Esophagus squamous epithelium (tissue), 5 donors: ENCODE measurements at places on chromosomes 7 and 10.

GRCh38 chr10:115118346-115118745 is 25.2 kb downstream of the ATRNL1 start:
- DNase-seq: no peak

DNA sequence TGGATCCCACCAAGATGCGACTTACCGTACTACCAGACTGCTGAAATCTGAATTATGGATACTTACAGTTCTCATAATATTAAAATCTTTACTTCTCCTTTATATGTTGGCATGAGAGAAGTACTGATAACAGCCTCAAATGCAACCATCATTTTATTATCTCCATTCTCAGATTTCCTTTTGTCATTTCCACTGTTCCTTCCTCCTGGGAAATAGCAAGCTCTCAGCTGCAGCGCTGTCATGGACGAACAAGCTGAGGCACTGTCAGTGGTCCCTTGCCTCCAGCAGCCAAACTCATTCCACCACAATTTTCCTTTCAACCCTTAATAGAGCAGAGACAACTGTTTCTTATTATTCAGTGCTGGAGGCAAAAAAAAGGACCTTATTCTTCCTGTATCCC is 478.4 kb downstream of the ARL4A start:
- DNase-seq: no peak

DNA sequence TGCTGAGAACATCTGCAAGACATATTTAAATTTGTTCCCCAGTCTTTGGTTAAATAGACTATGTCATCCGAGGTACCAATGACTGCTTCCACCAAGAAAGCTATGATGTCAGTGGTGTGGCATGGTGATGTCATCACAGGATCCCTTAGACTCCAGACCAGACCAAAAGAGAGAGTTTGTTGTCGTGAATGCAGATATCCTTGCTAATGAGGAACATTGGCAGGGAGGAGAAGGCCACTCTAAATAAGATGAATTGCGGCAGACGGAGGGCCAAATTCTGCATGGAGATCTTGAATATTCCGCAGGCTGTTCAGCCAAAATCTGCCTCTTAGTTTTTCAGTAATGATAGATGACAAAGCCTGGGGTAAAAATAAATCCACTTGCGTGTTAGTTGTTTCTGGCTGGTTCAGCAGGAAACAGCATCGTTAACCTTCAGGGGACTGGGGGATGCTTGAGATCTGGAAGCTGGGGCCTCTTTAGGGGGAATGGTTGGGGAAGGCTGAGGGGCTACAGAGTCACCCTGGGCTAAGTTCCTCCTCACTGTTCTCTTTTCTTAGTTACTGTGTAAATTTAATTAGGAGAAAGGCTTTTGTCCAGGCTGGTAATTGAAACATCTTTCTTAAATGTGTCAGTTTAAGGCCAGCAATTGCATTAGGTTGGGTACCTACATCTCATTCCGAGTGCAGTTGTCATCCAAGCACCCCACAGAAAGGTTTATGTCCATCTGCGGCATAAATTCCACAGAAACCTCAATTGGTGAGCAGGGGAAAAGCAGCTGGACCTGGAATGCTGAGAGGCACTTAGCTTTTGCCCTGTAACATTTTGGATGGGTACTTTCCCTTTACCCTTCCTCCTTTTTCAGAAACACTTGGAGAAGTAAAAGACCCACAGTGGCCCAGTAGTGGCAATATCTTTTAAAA is 11.6 kb upstream of the CAMK1D start:
- no peak for DNase-seq

DNA sequence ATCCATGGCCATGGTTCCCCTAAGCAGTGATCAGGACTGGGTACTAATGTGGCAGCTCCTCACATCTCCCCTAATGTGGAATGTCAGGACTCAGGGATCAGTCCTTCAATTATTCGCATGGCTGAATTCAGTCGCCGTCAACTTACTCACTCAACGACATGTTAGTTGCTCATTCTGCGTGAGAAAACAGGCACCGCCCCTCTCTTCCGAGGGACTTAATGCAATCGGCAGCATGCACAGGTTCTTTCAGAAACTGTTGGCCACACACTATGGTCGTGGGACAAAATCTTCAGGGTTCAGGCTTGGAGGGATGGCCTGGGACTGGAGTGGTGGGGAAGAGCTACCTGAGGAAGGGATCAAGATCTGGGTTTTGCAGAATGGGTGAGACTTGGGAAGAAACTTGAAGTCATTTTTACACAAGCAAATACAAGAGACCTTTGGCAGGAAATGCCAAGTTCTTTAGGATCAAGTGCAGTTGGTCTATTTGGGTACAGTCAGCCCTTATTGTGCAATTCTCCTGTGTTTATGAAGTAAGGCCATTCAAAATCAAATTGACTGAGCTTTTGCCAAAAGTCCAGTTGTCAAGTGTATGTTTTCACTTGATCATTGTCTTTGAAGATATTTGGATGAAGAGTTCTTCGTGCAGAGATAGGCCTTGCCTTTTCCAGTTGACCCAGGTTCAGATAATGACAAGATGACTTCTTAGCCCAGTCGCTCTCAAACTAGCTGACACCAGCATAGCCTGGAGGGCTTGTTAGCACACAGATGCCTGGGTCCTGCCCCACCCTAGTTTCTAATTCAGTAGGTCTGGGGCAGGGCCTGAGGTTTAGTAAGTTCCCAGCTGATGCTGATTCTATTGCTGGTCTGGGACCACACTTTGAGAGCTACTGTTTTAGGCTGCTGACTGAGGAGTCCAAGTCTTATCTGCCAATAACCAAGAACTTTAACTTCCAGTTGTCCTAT is 48.5 kb downstream of the LRRC18 start:
- no peak for DNase-seq

- no peak for DNase-seq
Measured at GRCh38 chr7:22726907-22727713, at the start of gene IL6. Gene IL6, plus strand, starts transcription at chr7:22727200. Its CDS starts 63 bp downstream, at chr7:22727263.

- DNase-seq: no peak
Measured at GRCh38 chr7:70432567-70433001, 699.4 kb upstream of the GALNT17 start.

DNA sequence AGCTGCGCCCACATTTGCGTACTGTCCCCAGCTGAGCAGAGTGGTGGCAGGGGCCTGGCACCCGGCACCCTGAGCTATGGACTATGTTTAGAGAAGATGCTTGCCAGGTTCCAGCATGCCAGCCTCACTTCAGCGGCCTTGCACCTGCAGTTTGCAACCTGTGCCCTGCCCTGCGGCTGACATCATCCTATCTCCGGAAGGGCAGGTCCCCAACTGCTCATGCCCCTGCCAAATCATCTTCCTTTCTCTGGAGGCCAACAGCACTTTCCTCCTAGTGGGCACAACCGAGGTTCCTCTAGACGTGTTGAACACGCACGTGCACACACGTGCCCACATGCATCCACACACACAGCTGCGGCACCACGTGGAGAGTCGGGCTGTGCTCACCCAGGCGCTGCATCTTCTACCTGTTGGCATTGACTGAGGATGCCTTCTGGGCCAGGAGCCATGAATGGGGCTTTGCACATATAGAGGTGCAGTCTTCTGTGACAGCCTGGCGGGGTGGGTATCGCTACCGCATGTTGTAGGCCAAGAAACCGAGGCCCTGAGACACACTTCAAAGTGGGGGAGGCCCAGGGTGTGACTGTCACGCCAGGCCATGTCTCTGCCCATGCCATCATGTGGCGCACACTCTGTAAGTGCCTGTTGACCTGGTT is 24.5 kb downstream of the CNPY1 start:
- DNase-seq: no peak

DNA sequence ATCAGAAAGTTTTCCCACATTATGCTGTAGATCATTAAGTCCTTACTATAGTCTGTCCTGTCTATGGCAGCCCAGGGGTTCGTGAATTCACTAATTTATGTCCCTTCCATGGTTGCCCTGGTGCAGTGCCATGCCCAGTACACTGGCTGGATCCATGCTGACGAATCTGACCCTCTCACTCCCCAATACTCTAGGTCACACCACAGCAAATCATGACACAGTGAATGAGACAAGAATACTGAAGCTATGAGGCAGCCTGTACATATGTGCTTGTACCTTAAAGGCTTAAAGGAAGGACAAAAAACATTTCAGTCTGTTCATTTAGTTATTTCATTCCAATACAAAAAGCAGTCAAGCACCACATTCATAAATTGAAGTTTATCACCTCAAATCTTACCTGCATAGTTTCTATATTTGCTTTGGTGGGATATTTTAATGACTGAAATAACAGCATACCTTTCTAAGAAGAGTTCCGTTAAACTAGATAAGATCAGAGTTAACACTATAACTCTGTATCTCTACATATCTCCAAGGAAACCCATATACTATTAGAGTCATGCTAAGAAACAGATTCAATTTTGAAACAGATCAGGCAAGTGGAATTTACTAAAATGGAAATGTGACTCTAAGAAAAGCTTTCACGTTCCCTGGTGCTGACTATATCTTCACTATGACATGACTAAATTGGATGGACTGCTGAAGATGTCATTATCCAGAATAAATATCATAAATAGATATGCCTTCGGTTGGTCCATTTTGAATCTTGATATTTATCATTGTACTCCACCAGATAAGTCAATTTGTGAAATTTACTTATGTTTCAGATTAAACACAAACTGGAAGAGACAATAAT is 36.7 kb downstream of the OSBPL3 start:
- DNase-seq: no peak

DNA sequence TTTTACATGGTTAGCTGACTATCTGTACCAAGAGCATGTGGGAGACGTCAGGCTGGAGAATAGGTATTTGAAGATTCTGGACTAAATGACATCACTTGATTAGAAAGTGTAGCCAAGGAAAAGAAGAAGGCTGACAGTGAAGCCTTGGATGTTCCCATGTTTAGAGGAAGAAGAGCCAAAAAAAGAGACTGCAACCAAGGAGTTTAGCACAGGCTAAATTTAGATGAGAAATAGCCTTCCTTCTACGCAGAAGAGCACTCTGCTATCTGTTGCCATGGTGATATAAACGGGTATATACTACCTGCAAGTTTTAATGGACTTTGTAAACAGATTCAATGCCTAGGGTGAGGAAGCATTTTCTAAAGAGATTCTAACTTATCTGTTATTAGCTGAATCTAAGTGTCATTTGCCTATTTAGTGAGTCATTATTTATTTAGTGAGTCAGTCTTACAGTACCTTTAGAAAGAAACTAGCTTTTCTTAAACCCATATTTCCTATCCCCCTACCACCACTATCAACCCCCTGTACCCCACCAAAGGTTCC is 69.8 kb downstream of the CDK6 start:
- no peak for DNase-seq

- no peak for DNase-seq
Measured at GRCh38 chr7:22302951-22303423, 54.0 kb downstream of the RAPGEF5 start.

GRCh38 chr10:125024497-125025234 is 82.7 kb downstream of the ZRANB1 start:
- DNase-seq: no peak

GRCh38 chr7:299628-300027 is 9.7 kb downstream of the FOXL3 start:
- no peak for DNase-seq

GRCh38 chr10:22856444-22857074 is 71.3 kb upstream of the ARMC3 start:
- DNase-seq: no peak

GRCh38 chr7:98287486-98287959 is 6.0 kb downstream of the BRI3 start:
- DNase-seq: no peak

GRCh38 chr7:85776691-85777345 is 590.0 kb upstream of the SEMA3D start:
- DNase-seq: no peak

DNA sequence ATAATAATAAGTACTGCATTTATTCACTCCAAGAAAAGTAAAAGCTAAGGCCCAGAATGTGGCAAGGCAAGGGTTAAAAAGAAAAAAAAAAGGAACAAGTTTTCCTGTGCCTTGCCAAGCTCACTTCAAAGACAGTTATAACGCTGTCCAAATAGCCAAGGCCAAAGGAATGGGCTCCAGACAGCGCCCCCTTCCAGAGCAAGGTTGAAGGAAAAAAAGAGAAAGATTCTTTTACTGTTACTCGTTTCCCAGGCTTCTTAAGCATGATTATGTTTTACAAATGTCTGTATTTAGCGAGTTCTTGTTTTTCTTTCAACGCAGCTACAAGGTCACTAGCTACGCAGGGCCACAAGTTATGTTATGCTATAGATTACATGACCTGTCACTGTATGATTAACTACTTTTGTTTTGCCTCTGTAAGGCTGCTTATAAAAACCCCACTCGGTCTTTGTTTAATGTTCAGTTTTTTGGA is 9.1 kb upstream of the EIF4H start:
- DNase-seq: no peak

DNA sequence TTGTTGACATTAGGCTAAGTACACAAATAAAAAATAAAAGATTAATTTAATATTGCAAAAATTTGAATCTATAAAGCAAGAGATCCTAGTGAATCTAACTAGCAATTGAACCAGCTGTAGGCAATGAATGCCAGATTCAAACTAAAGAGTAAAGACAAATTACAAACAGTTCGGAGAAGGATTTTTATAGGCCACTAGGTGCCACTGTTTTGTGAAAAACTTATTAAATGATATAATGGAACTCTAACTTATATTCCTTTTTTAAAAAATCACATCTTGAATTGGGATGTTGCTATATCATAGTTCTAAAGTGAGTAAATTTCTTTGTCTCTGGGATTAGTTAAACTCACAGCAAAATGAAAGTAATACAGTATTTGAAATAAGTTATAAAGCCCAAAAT is 39.1 kb upstream of the GNAI1 start:
- no peak for DNase-seq

- DNase-seq: no peak
Measured at GRCh38 chr10:127964621-127965020, 57.7 kb downstream of the PTPRE start.

DNA sequence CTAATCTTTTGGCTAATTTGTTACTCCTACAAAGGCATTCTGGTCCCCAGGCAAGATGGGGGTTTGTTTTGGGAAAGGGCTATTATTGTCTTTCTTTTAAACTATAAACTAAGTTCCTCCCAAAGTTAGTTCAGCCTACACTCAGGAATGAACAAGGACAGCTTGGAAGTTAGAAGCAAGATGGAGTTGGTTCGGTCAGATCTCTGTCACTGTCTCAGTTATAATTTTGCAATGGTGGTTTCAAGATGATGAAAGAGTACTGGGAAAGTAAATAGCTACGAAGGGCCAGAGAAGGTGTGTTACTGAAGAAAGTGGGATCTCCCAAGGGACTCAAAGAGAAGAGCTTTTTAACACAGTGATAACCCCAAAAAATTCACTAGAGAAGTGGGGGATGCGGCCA is 10.3 kb upstream of the MYO1G start:
- no peak for DNase-seq

- no peak for DNase-seq
Measured at GRCh38 chr7:67525588-67525987, 529.0 kb downstream of the TYW1 start.

DNA sequence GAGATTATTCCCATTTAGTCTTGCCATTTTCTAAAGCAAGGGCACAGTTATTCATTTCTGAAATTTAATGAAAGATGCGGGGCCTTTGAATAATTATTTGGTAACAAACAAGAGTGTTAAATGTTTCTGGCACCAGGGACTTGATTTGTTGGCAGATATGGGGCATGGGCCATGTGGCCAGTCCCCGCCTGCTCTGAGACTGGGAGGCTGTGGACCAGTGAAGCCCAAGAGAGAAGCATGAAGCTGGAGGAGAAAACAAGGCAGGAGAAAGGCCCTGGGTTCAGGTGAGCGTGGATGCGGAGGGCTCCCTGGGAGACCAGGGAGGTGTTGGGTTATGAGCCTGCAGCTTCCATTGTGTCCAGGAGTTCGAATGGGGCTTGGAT is 378.5 kb downstream of the TCERG1L start:
- DNase-seq: no peak

- no peak for DNase-seq
Measured at GRCh38 chr10:77500754-77501151, 136.9 kb downstream of the KCNMA1 start.

- no peak for DNase-seq
Measured at GRCh38 chr10:61971003-61971325, 69.5 kb downstream of the ARID5B start.

- DNase-seq: no peak
Measured at GRCh38 chr10:30985512-30985911, 46.2 kb downstream of the ZNF438 start.
